ELR (cell line): ENCODE measurements at places on chromosomes 1 and 21.

DNA sequence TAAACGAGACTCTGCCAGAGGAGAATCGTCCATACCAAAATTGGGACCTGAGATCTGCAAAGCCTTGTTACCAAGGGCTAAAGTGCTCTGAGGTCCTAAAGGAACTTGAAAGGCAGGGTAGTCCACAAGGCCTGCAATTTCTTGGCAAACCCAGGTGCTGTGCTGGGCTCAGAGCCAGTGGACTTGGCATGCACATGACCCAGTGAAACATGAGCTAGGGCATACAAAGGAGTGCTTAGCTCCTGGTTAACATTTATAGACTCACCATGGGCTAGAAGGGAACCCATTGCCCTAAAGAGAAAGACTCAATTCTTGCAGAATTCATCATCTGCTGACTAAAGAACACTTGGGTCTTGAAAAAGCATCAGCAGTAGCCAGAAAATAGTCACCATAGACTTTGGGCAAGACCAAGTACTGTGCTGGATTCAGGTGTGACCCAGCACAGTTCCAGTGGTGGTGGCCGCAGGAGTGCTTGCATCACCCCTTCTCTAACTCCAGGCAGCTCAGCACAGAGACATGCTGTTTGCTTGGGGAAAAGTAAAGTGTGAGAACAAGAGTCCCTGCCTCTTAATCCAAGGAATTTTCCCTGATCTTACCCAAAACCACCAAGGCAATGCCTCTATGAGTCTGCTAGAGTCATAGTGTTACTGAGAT is 1069.4 kb upstream of the ADGRL2 start:
- no peak for DNase-seq

DNA sequence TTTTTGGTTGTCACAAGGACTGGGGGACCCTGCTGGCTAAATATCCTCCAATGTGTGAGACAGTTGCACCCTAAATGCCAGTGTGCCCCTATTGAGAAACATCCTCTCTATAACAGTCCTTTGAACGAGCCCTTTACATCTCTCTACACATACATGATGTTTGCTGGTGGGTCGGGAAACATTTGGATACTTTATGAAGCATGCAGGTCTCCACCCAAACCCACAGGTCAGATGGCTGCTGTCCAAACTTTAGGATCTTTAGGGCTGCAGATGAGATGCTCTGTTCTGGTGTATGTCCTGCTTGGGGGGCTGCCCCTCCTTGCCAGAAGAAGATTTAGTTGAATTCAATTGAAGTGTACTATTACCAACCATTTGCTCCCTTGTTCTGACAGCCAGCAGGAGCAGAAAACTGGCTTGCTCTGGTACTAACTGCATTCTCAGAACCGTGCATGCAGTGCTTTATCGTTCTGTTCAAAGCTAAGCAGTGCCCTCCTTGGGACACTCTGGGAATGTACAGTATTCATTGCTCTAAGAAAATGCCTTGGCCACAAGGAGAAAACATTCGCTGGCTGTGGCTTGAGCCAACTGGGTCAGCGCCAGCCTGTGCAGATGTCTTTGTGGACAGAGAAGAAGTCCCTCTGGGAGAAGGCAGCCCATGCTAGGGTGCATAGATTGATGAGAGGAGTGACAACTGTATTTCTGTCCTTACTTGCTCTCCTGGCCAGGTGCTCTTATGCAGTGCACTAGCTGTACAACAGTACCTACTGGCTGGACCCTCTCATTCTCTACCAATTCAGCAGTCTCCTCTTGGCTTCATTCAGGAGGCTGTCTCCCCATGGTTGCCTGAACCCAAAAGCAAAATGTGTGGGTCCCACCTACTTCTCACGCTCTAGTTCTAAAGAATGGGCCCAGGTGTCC is 61.4 kb upstream of the DIRAS3 start:
- peak; percentile 86 for DNase-seq

- DNase-seq: no peak
These were observed 20.9 kb upstream of the SNX27 start for GRCh38 chr1:151590961-151591360.

- DNase-seq: peak; percentile 42
These were observed 569 bp downstream of the FALEC start for GRCh38 chr1:150516050-150516591.

- DNase-seq: peak; percentile 32
These were observed 387.5 kb downstream of the USP25 start for GRCh38 chr21:16117331-16117730.

DNA sequence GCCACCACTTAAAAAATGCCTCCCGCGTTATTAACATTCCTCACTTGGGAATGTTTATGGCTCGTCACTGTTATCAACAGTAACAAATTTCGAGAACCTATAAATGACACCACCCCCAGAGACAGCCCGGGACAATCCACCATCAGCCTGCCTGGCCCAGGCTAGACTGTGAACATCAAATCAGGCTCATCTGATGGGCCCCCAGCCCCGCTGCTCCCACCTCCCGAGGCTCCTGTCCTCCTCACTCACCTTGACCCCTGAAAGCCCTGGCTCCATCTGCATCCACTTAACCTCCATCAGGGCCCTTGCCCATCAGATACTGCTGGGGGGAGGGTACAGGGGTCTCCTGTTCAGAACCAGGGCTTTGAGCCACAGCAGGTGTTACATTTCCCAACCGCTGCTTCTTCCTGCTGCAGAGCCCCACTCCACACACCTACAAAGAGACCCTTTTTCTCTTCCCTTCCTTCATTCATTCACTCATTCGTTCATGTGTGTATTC is 156.5 kb upstream of the VAMP3 start:
- no peak for DNase-seq

DNA sequence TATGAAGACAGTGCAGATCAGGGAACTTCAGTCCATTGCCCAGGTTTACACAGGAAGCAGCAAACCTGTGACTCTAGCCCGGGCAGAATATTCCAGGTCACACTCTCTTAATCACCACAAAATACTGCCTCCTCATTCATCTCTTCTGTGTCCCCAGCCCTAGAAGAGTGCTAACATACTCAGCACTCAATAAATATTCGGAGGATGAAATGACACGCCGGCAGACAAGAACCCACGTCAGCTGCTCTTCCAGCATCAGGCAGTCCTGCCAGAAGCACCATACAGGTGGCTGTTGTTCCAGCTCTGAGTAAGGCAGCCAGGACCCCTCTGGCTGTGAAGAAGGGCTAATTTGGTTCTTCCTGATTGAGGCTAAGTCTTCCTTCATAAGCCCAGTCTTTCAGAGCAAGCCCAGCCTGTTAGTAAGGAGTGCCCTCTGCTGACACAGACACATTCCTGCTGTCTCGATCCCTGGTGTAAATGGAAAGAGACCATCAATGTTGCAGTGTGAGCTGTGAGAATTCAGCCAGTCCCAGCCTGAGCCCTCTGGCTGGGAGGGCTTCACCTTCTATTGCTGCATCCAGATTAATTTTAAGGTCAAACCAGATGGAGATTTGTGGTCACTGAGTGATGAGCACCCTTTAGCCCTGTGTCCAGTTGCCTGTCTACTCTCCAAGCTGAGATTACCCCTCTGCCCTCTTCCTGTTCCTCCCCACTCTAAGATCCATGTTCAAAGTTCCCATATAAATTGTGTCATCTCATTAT is 45.0 kb upstream of the KIRREL1 start:
- peak; percentile 56 for DNase-seq

DNA sequence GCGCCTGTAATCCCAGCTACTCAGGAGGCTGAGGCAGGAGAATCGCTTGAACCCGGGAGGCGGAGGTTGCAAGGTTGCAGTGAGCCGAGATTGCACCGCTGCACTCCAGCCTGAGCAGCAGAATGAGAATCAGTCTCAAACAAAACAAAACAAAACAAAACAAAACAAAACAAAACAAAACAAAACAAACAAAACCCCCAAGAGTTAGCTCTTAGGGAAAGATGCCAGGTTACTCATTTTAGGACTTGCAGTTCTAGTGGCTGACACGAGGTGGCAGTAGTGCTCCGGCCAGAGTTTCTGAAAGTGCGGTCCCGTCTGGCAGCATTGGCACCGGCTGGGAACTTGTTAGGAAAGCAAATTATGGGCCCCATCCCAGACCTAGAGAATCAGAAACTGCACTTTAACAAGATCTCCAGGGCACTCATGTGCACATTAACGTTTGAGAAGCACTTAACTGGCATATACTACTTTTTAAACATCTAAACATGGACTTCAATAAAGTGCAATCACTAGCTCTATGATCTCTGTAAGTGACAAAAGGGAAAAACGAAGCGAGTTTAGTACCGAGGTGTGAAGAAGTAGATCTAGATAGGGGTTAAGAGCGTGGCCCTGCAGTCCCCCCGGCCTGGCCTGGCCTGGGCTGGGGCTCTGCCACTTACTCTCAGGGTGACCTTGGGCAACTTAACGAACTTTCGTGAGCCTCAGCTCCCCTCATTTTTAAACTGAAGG is 41.9 kb upstream of the TNFRSF1B start:
- peak; percentile 71 for DNase-seq

GRCh38 chr1:200891774-200892157 is 2.9 kb upstream of the INAVA start:
- no peak for DNase-seq

DNA sequence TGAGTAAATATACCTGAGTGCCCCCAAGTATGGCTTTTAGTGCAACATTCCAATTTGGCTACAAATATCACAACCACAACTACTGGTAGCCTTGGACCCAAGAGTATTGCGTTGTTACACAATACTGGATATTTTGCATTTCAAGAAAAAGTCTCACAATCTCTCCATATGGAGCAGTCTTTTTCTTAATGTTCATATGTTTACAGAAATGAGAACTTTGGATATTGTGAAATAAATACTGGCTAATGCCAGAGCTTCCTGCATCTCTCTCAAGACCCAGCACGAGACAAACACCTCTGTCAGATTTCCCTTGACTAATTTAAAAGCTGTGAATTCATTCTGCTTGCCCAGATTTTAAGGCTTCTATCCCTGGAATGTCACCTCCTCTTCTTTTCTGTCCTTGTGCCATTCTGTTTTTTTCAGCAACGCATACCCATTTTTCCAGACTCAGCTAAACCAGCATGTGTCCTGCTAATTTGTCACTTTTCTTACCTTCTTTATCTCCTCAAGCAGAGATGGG is 136.2 kb upstream of the BACE2 start:
- no peak for DNase-seq

DNA sequence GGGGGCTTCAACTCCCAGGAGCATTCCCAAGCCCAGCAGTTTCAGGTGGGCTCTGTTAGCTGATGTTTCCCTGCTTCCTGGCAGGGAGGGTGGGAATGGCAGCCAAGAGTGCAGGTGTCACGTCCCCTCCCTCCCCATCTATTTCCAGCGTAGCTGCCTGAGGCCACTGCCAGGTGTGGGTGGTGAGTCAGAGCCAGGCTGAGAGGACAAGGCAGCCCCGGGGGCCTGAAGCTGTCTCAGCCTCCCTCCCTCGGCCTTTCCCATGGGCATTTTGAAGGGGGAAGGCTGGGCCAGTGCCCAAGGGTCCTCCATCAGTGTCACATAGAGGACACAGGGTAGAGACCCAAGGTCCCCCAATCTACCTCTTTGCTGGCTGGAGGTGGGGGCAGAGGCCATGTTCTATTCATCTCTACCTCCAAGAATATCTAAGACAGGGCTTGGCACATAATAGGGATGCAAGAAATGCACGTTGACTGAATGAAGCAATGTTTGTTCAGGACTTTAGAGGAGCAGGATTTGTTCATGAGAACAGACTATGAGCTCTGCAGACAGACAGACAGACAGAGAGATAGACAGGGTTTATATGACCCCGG is 34.4 kb upstream of the ID3 start:
- peak; percentile 63 for DNase-seq

DNA sequence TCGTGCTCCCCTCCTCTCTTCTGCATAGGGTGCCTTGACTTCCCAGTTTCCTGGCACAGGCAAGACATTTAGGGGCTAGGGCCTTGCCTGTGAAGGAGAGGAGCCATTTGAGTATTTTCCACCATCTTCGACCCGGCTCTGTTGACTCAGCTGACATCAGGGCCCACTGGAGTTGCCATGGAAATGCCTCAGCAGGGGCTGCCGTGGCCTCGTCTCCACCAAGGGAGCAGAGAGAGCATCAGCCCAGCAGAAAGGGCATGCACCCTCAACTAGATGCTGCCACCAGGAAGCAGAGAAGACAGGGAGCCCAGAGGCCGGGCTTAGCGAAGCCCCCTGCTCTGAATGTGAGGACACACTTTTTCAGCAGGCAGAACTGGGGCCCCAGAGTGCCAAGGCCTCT is 101.9 kb upstream of the ACTL8 start:
- no peak for DNase-seq

- DNase-seq: no peak
These were observed 510.3 kb downstream of the SMYD3 start for GRCh38 chr1:245996811-245997210.

GRCh38 chr1:41898191-41898713 is 20.5 kb downstream of the HIVEP3 start:
- DNase-seq: peak; percentile 70

DNA sequence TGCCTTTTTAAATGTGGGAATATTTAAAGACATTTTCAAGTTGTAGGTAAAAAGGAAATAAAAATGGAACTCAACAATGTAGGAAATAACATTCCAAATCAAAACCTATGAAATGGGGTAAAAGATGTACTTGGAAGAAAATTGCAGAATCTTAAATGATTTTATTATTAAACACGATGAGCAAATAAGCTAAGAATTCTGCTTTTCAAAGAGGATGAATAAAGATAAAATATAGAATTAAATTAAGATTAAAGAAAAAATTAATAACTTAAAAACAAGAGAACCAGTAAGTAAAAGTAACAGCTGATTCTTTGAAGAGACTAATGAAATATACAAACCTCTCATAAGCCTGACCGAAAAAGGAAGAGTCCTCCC is 74.0 kb downstream of the NPHP4 start:
- no peak for DNase-seq

DNA sequence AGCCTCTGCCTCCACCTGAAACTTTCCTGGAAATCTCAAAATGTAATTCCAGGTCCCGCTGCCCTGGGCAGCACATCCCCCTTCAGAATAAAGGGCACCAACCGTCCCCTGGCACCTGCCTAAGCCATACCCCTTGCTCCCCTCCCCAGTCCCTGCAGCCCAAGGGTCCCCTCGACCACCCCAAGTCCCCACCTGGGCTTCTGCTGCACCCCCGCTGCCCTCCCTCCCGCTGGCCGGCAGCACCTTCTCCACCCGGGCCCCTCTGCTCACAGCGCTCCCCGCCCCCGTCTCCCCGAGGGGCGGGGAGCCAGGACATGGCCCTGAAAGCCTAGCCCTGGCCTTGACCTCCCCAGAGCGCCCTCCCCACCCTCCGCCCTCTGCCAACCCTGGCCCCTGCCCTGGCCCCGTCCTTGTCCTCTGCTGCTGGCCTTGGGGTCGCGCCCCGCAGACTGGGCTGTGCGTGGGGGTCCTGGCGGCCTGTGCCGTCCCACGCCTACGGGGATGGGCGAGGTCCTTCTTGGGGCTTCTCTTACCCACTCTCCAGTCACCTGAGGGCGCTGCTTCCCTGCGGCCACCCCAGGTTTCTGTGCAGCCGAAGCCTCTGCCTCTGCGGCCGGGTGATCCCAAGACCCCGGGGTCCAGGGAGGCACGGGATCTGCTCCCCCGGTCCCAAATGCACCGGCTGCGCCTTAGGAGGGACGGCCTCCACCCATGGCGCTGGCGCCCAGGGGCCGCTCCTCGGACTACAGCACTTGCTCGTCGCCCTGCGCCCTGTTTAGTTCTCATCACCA is 41.7 kb downstream of the WDR4 start:
- DNase-seq: no peak

DNA sequence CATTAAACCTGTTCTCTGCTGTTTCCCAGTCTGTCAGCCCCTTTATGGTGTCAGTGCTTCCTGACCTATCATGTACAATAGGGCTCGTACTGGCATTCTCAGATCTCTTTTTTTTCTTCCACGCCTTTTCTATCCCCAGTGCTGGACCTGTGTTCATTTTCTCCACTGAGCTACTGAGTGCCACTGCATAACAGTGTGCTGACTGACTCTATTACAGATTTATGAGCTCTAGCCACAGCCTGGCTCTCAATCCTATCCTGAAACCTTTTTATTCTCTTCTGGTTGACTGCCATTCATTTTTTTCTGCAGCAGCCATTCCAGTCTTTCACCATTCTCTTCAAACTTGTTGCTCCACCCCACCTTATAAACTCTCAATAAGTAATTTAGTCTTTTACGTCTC is 59.6 kb upstream of the MACF1 start:
- no peak for DNase-seq
